ENCODE measurements at places on chromosomes 6 and 20. TPM values are rescaled to one million over a fixed set of nuclear protein-coding genes. Genes with fewer than 3 reads are reported as not detected.

TAGAP gene
- total RNA-seq: 2.5 TPM

MLIP gene
- 3.6 TPM for total RNA-seq

DNA sequence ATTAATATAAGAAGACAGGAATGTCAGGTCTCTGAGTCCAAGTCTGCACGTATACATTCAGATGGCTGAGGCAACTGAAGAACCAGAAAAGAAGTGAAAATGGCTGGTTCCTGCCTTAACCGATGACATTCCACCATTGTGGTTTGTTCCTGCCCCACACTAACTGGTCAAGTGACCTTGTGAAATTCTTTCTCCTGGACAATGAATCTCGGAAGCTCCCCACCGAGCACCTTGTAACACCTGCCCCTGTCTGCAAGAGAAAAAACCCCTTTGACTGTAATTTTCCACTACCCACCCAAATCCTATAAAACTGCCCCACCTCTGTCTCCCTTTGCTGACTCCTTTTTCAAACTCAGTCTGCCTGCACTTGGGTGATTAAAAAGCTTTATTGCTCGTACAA is 140.4 kb downstream of the SYNE1 start:
- DNase-seq: no peak

GRCh38 chr6:16800942-16801341 is 39.7 kb upstream of the ATXN1 start:
- no peak for DNase-seq

GRCh38 chr6:110053395-110054240 is 75.5 kb downstream of the GPR6 start:
- DNase-seq: no peak
